Activated naive CD4-positive, alpha-beta T cell treated with anti-CD3 and anti-CD28 coated beads, Interleukin-2, amount 50 U/mL, for 16 hours (primary cell): ENCODE measurements at places on chromosomes 7 and 10.

DNA sequence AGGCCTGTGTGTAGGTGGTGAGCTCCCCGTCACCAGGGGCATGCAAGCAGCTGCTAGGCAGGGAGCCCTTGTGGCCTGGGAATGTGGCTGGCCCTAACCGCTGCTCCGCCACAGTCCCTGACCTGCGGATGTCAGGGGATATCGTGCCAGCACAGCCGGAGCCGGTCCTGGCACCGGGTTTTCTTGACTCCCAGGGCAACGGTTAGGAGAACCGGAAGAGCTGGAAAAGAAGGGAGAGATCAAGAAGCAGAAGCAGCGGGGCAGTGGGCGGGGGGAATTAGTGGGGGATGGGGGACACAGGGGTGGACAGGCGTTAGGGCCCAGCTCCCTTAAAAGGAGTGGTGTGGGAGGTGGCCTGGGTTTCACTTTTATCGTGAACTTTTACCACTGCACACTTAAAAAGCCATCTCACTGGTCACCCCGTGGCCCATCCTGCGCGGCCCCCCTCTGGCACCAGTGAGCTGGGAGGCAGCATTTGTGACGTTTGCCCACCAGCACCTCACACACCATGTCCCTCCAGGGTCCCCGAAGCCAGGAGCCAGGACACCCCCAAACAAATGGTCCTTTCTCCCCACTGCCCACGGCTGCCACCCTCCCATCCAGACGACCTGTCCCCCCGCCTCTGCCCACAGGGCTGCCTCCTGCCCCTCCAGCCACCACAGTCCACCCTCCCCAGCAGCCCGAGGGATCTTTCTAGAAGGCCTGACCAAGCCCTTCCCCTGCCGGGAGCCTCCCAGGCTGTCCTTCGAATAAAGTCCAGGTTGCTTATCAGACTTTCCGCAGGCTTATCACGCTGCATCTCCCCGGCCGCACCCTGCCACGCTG, 1.8 kb upstream of the MICALL2 start:
- no peak for DNase-seq

- no peak for DNase-seq
Measured at GRCh38 chr10:118374404-118374803, 32.3 kb upstream of the FAM204A start.

GRCh38 chr10:118742782-118743181, 12.0 kb downstream of the CACUL1 start:
- no peak for DNase-seq

DNA sequence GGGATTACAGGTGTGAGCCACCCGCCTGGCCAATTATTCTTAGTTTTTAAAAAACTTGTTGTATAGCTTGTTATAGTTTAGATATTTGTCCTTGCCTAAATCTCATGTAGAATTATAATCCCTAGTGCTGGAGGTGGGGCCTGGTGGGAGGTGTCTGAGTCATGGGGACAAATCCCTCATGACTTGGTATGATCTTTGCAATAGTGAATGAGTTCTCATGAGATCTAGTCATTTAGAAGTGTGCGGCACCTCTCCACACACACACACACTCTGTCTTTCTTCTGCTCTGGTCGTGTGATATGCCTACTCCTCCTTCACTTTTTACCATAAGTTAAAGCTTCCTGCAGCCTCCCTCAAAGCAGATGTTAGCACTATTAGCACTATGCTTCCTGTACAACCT, 37.2 kb downstream of the FAM149B1 start:
- DNase-seq, result no peak

DNA sequence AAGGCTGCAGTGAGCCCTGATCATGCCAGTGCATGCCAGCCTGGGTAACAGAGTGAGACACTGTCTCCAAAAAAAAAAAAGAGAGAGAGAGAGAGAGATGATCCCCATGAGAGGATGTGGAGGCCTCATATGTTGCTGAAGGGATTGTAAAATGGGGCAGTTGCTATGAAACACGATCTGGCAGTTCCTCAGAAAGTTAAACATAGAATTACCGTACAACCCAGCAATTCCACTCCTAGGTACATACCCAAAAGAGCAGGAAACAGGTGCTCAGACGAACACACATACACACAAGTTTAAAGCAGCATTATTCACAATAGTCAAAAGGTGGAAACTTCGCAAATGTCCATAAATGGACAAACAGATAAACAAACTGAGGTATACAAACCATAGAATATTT, 27.4 kb upstream of the CYTH3 start:
- no peak for DNase-seq

- DNase-seq, result no peak
Measured at GRCh38 chr10:49119746-49120145, 4.4 kb upstream of the VSTM4 start.

DNA sequence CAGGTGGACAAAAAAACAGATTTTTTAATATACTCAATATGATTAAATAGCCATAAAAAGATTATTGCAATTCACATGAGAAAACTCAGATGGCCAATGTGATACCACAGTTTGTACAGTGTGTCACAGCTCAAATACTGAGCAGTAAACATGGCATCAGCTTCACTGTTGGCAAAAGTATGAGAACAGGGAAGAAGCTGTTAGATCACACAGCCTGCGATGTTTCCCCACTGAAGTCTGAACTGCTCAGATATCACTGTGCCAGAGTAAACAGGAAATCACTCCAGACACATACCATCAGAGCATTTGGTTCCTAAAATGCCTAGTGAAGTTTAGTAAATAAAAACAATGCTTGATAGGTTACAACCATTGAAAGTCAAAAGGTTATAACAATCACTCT, 347.8 kb downstream of the ETV1 start:
- DNase-seq, result no peak

DNA sequence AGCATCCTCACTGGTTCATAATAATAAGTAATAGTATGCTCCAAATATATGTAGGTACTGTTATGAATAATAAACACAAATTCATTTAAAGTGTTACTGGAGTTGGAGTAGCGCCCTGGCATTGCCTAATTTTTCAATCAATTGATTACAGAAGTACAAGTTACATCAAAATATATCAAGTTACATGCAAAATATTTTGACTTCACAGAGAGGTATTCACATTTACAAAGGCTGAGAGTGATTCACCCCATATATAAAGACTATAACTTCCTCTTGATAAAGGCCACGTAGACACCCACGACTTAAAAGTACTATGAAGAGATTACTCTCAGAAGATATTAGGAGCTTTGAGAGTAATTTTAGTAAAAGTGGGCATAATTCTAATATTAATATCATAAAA, 13.6 kb upstream of the COL17A1 start:
- no peak for DNase-seq

- peak; percentile 33 for DNase-seq
Measured at GRCh38 chr10:110613341-110613995, 30.7 kb upstream of the RBM20 start.

- DNase-seq, result no peak
Measured at GRCh38 chr7:31102973-31103850, 51.1 kb downstream of the ADCYAP1R1 start.

DNA sequence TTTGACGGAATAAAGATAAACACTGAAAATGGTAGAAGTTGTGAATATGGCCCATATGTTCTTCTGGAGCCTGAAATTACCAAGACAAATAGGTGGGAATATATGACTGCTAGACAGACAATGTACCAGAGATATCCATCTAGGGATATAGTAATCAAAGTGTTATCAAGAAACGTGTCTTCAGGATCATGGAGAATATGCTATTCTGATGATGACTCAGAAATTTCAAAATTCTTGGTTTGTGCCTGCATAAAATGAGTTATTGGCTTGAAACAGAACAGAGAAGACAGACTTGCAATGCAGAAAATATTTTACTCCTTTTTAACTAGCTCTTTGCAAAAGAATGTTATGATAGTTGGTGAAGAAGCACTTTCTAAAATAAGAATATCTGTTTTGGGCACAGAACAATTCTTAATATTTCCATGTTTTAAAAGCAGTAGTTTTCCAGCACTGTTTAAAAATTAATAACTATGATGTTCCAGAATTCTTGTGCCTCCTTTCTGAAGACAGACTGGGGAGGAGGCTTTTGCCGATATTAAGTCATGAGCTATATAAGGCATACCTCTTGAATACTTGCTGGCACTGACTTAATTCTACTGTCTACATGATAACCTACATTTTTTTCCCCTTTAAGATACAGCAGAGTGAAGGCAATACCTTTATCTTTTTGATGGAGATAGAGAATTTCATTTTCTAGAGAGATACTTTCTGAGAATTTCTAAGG, 34.4 kb upstream of the CABCOCO1 start:
- no peak for DNase-seq

DNA sequence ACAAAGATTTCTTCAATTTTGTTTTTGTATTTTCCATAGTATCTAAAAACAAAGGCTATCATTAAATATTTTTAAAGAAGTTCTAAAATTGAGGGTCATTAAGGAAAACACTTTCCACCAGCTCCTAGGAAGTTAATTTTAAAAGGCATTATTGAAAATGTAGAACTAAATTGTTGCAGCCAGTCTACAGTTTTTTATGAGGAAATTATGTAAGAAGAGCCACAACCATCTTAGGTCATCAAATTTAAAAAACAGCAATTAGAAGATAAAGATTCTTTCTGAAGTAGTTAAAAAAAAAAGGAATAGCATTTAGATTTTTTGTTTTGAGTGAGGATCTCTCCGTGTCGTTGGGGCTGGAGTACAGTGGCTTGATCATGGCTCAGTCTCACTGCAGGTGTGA, 161.7 kb downstream of the NRBF2 start:
- no peak for DNase-seq

GRCh38 chr7:42020061-42020460, 216.9 kb downstream of the GLI3 start:
- DNase-seq, result no peak

DNA sequence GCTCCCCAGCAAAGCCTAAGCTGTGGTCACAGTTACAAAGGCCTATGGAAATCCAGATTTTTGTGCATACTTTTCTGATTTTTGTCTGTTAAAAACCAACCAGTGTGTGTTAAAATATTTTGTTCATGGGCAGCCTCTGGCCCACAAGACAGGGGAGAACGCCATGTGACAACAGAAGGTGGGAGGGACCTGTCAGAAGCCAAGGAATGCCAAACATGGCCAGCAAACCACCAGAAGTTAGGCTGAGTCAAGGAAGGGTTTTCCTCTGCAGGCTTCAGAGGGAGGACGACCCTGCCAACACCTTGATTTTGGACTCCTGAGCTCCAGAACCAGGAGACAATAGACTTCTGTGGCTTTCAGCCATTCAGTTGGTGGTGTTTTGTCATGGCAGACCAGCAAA, 127.3 kb downstream of the CUL2 start:
- no peak for DNase-seq

GRCh38 chr10:28967031-28967430, 289.7 kb downstream of the BAMBI start:
- no peak for DNase-seq

DNA sequence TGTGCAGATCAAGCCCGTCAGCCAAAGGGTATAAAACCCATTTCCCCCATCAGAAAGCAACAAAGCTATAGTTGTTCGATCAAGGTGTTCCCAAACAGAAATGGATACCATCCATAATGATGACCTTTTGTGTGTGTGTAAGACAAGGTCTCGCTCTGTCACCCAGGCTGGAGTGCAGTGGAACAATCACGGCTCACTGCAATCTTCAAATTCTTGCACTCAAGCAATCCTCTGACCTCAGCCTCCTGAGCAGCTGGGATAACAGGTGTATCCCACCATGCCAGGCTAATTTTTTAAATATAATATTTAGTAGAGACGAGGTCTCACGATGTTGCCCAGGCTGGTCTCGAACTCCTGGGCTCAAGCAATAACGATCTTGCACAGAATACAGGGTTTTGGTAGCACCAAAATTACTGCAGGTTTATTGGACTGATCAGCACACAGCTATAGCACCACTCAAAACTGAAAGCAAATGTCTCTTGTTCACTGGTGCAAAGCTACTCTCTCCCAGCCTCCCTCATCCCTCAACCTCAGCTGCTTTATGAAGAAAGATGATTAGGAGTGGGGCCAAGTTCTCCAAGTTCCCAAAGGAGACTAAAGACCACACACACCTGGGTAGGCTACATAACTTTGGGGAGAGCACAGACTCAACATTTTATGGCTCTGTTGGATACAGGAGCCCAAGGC, 80.5 kb downstream of the ABI1 start:
- no peak for DNase-seq

- no peak for DNase-seq
Measured at GRCh38 chr7:18901982-18902421, 215.4 kb downstream of the TWIST1 start.

DNA sequence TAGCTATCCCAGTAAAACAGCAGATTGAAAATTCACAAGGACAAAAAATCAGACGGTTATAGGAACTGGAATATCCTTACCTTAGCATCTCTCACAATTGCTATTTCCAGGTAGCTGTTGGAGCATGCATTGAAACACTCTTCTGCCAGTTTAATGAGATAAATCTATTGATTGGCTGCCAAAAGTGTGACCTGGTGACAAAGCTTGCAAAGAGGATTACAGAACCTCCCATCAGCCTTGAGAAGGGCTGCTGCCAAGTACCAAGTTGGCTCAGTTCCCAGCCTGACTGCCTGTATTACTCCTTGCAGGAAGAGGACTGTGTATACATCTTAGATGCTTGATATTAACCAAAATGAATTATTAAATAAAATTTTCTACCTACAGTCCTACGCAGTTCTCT, 5.1 kb downstream of the PRLHR start:
- no peak for DNase-seq

- DNase-seq, result no peak
Measured at GRCh38 chr7:135672560-135673359, 10.4 kb downstream of the STMP1 start.

DNA sequence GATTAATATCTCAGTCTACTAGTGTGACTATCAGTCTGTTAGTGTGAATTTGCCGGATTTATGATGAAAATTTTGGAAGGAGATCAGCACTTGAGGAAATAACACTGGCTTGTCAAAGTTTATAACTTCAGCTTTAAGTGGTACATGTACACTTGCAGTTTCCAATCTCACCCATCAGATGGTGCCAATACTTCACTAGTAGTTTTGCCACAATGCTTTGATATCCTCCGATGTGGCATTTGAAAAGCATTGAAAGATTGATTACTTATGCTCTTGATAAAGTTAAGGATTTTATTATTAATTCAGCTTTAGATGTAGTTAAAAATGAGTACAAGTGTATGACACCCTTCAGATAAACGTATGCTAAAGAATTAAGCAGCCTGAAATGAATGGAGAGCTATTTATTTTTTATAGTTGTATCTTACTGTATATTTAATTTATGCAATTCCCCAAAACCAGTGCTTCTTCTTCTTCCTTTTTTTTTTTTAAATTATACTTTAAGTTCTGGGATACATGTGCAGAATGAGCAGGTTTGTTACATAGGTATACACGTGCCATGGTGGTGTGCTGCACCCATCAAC, 98.2 kb downstream of the ANLN start:
- DNase-seq, result no peak

- DNase-seq, result no peak
Measured at GRCh38 chr7:47465191-47465590, 116.7 kb downstream of the TNS3 start.

DNA sequence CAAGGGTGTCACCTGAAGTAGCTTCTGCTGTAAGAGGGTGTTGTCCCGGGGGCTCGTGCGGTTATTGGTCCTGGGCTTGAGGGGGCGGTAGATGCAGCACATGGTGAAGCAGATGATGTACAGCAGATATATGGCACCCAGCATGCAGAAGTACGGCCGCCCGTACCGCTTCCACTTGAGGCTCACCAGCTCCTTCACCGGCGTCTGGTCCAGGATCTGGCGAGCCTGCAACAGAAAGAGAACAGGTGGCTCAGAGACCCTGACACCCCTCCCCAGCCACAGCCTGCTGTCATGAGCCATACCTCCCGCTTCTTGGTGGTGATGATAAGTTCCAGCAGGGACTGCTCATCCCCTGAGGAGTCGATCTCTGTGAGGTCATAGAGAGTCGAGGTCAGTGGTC, 10.1 kb downstream of the TRPV6 start:
- no peak for DNase-seq
